Left ventricle myocardium superior (tissue), 1 donor: ENCODE measurements at places on chromosomes 11 and 22.

- no peak for DNase-seq
Observed at GRCh38 chr11:88202498-88202897, 27.3 kb upstream of the RAB38 start.

GRCh38 chr22:48398181-48398905 lies 1429.3 kb downstream of the BRD1 start:
- no peak for DNase-seq

- DNase-seq, result no peak
Observed at GRCh38 chr11:17633279-17633986, 85.9 kb upstream of the MYOD1 start.

- DNase-seq, result peak; percentile 52
Observed at GRCh38 chr11:279966-280705, 1.9 kb downstream of the NLRP6 start.

DNA sequence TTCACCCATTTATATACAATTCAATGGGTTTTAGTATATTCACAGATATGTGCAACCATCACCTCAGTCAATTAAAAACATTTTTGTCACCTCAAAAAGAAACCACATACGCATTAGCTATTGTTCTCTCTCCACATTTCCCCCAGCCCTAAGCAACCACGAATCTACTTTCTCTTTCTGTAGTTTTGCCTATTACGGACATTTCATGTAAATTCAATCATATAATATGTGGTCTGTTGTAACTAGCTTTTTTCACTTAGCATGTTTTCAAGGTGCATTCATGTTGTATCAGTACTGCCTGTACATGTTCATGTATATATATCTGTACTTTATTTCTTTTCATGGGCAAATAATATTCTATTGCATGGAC lies 104.7 kb upstream of the RRM1 start:
- DNase-seq, result no peak

- no peak for DNase-seq
Observed at GRCh38 chr11:134065381-134065780, 3.5 kb upstream of the JAM3 start.

DNA sequence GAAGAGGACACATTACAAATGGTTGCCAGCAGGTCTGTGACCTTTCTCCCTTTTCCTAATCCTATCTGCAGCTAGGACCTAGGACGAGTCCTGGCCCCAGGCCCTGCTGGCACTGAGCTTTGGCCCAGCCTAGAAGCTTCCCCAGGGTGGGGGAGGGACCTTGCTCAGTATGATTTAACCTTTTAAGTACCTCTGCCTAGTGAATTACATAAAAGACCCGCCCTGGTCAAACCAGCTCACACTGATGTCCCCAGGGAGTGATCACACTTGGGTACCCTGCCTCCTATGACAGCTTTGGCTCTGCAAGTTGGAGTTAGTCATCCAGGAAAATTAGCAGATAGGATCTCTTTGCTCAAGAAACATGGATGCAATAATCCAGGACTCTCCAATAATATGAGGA lies 21.9 kb downstream of the ASCC2 start:
- DNase-seq, result peak; percentile 86

- DNase-seq, result peak; percentile 86
Observed at GRCh38 chr11:126113515-126113957, 50.9 kb upstream of the CDON start.

- DNase-seq, result no peak
Observed at GRCh38 chr11:107176148-107177105, 158.2 kb upstream of the GUCY1A2 start.

GRCh38 chr11:84889556-84889955 lies 737.6 kb downstream of the DLG2 start:
- DNase-seq, result no peak

- no peak for DNase-seq
Observed at GRCh38 chr11:119319700-119320239, 2.8 kb upstream of the MCAM start.

GRCh38 chr11:107265591-107266121 lies 192.0 kb downstream of the CWF19L2 start:
- no peak for DNase-seq

DNA sequence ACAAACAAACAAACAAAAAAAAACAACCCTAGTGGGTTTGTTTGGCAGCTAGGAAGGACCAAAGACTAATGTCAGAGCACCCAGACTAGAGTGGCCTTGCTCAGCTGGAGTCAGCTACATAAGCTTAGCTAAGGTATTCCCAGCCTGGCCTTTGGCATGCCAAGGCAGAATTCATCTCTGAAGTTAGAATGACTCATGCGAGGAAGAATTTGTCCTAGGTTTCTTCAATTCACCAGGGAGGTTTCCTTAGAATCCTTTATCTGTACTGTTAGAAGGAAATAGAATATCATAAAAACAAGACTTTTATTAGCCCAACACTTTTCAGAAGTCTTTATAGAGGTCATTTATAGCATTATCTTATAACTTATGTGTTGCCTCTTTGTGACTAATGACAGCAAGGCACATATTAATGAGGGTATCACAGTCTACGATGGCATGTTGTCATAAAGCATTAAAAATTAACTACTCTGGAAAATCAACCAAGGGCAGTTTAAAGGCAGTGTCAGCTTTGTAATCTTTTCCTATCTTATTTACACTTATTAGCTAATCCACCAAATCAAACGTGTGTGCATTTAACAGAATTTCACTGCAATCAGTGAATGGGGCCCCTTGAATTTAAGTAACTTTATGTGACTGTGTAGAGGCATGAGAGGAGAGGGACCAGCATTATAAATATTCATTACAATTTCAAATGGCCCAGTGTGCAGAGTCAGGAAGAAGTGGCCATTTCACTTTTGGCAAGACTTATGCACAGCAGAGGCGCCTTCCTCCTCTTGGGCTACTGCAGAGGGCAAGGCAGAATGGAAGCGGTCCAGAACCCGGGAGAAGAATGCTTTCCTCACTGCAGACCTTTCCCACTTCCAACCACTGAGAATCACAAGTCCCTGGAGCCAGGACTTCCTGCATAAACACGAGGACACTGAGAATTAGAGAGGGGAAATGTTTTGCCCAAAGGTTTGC lies 36.3 kb downstream of the SLC5A1 start:
- DNase-seq, result no peak

DNA sequence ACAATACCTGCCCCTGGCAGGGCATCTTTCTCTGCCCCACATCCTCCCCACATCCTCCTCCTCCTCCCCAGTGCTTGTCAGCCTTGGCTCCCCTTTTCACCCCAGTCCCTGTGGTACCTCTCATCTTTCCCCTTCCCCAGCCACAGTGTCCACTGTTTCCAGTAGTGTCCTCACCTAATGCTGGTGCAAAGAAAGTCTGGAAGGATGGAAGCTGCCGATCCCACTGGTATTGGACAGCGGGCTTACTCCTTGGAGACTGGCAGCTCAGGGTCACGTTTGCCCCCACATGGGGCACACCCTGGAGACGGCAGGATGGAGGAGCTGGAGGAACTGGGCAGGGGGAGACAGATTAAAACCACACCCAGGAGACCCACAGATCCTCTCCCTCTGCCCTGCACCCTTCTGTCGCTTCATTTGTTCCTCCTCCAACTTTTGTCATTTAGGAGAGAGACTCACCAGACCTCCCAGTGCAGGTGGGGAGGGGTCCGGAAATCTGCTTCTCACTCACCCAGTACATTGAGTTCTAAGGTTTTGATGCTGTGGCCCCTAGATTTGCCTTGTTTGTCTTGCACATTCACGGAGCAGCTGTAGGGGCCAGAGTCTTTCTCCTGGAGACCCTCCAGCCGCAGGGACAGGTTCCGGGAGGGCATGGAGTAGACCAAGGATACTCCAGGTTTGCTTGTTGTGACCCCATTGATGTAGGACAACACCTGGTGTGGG lies 4.1 kb upstream of the VSIG2 start:
- DNase-seq, result no peak

DNA sequence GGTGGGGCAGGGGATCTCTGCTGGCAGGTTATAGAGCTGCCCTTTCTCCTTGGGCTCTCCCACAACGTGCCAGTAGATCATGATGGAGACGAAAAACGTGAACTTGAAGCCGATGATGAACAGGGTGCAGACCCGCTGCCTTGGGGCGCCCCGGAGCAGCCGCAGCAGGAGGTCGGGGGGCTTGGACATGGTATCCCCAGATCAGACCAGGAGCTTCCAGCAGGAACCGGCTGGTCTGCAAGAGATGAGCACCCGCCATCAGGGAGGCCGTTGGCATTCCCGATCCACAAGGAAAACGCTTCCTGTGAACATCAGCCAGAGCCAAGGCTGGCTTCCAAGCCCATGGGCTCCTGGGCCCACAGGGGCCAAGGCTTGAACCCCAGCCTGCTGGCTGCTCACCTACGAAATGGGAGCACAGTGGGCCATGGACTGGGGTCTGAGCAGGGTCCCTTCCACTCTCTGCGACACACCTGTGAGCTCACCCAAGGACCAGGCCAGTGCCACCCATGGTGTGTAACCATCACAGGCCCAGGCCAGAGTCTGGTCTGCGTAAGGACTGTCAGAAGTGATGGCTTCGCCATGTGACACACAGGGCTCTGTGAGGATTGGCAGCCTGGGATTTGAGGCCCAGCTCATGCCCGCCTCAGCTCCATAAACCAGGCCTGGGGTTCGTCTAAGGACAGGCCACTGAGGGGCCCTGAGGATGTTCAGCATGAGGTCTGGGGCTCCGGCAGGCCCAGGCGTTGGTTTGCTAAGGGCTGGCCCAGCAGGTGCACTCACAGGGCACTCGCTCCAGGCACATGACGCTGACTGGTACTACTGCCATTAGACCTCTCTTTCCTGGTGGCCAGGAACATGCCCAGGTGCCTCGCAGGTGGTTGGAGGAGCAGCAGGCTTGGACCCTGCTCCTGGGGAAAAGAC lies 26.6 kb downstream of the A4GALT start:
- DNase-seq, result peak; percentile 35

- DNase-seq, result no peak
Observed at GRCh38 chr22:49717322-49717919, 110.3 kb downstream of the BRD1 start.

DNA sequence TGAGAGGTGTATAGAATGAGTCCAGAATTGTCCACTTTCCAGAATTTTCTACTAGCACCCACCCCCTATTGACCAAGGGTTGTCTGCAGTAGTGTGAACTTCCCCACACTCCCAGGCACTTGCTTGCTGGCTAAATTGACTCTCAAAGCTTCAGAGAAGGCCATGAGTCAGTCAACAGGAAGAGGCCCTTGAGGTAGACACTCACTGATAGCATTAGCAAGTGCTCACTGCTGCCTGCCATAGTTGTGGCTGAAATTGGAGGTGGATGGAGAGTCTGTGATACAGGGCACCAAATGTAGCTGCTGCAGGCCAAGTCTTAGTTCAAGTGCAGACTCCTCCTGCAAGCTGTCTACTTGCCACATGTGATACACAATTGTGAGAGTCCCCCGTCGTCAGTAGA lies 156.8 kb downstream of the SPON1 start:
- no peak for DNase-seq

- DNase-seq, result no peak
Observed at GRCh38 chr11:62401356-62401755, 17.5 kb upstream of the SCGB1A1 start.

GRCh38 chr22:21691816-21692215 lies 26.0 kb downstream of the PPIL2 start:
- no peak for DNase-seq

GRCh38 chr22:48713272-48714205 lies 1114.1 kb downstream of the BRD1 start:
- DNase-seq, result no peak
